ENCODE measurements at places on chromosomes 12 and 14.

- DNase-seq: no peak
Measured at GRCh38 chr12:114342656-114343055, 63.3 kb downstream of the TBX5 start.

DNA sequence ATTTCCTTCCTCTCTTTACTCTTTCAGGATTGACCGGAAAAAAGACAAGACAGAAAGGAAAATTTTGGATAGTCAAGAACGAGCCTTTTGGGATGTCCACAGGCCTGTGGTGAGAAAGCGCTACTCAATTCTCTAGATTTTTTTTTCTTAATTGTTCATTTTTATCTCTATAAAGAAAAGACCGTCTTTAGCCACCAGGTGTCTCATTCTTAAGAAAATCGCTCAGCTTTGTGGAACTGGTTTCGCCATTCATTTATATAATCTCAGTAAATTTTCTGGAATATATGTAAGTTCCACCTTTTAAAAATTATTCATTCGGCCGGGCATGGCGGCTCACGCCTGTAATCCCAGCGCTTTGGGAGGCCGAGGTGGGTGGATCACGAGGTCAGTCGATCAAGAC, 421.1 kb downstream of the DPF3 start:
- no peak for DNase-seq

DNA sequence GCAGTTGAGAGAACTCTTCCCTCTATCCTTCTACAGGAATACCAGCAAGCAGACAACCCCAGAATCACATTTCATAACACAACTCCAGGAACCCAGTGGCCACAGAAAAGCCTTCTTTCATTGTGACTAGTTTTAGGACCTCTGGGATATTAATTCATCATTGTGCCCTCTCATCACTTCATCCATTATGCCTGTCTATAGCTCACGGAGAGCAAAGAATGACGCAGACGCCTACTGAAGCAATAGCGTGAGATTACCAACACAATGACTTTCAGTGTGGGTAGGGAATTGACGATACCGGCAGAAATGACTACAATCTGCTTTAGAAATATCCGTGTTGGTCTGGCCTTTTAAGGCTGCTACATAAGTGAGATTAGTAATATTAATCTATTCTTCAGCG, 158.1 kb upstream of the FOXG1 start:
- no peak for DNase-seq

GRCh38 chr12:5493018-5493417, 61.1 kb downstream of the NTF3 start:
- no peak for DNase-seq

GRCh38 chr12:106147956-106148355, 9.2 kb upstream of the NUAK1 start:
- no peak for DNase-seq

GRCh38 chr12:110794623-110795280, 52.0 kb upstream of the CCDC63 start:
- DNase-seq: no peak

DNA sequence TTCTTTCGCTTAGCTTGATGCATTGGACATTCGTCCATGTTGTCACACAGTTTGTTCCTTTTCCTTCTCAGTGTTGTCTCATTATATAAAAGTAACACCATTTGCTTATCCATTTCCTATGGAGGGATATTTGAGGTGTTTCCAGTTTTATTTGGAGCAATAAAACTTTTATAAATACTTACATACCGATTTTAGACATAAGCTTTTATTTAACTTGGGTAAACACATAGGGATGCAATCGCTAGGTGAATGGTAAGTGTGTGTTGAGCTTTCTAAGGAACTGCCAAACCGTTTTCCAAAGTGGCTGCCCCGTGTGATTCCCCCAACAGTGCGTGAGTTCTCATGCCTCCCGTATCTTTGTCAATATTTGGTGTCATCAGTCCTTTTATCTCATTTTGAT, 95.2 kb upstream of the DYNC1H1 start:
- no peak for DNase-seq

GRCh38 chr12:127991485-127991884, 275.5 kb upstream of the TMEM132C start:
- no peak for DNase-seq
